ENCODE measurements at places on chromosomes 5 and 9.

DNA sequence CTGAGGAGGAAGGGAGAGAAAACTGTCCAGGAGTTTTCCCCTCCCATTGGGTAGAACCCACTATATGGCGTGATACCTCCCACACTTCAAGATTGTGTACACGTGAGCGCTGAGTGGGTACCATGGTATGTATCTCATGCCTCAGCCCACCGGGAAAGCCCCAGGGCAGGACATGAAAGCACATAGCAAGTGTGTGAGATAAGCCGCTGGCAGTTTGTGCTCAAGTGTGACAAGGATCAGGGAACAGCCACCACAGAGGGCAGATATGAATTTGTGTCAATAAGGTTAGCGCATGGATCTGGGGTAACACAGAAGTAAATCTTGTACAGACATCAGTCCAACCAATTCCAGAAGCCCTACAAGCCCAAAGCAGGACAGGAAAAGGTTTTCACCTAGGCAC is 42.6 kb upstream of the NAA35 start:
- DNase-seq, result no peak

DNA sequence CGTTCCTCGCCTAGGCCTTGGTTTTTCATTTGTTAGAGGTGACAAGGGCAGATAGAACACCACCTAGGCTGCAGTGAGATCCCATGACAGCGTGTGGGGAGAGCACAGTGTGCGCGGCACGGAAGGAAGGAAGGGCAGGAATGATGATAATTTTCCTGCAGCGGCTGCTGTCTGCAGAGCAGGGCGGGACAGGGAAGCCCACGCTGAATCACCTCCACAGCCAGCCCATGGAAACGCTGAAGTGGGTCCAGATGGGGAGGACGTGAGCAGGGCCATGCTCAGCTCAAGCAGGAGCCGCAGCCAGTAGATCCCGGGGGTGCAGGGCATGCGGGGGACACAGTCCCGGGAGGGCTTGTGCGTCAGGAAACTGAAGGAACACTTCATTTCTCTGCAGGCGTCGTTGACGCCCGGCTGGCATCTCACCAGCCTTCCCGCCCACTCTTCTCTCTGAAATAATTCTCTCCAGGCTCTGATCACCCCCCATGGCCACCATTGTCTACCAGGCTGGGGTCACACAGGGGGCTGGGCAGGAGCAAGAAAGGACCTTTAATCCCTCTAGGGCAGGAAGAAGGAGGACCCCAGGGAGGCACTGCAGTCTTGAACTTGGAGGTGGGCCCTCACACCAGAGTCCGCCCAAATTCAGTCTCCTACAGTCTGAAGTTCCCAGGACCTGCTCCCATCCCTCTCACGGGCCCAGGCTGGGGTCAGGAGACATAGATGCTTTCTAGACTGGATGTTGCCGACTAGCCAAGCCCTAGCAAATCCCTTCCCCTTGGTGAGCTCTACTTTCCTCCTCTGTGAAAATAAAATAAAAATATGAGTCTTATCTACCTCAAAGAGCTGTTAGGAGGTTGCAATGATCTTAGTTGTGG is 20.9 kb upstream of the SYNPO start:
- DNase-seq, result no peak

- no peak for DNase-seq
These were observed 213.7 kb downstream of the DCP2 start for GRCh38 chr5:113190347-113190746.

- no peak for DNase-seq
These were observed 68.3 kb upstream of the ZSWIM6 start for GRCh38 chr5:61263561-61264272.

- DNase-seq, result no peak
These were observed at the start of gene PCDHA7 for GRCh38 chr5:140833993-140834392. TSS of gene PCDHA7 (plus strand) at chr5:140834269. CDS start at chr5:140834384, 115 bp downstream.

DNA sequence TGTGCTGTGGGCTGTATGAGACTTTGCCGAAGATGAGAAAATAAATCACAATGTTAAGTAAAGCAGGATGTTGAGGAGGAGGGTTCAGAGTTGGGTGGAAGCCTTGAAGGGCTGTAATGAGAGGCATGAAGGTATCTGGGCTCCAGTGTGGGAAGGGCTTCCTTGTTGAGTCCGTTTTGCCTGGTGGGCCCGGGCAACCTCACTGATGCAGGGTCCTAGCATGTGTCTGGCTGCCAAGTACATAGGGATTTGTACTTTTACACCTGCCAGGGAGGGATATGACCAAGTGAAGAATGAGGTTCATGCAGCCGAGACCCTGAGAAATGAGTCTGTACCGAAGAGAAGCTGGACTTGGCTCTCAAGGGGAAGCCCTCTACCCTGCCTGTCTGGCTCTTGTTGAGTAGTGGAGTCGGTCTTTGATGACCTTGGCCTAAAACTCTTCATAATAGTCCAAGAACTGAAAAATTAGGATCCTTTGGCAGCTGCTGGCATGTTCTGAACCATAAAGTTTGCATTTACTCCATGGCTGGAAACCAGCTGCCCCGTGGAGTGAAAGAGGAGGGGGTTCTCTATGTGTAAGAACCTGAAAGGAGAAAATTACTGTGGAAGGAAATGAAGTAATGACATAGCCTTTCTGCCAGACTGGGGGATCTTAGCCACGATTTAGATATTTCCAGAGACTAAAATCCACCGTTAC is 59.0 kb upstream of the DPYSL3 start:
- no peak for DNase-seq

GRCh38 chr9:127528422-127529251 is 77.3 kb downstream of the LRSAM1 start:
- no peak for DNase-seq

DNA sequence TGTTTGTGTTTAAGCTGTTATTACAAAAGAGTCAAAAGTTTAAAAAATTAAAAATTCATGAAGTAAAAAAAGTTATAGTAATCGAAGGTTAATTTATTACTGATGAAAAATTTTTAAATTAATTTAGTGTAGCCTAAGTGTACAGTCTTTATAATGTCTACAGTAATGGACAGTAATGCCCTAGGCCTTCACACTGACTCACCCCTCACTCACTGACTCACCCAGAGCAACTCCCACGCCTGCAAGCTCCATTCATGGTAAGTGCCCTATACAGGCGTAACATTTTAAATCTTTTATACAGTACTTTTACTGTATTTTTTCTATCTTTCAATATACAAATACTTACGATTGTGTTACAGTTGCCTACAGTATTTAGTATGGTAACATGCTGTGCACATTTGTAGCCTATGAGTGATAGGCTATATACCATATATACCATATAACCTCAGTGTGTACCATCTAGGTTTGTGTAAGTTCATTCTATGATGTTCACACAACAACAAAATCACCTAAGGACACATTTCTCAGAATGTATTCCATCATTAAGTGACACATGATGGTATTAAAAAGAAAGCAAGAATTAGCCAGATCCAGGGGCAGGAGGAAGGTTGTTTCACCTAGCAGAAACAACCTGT is 40.1 kb downstream of the DCAF10 start:
- peak; percentile 20 for DNase-seq

DNA sequence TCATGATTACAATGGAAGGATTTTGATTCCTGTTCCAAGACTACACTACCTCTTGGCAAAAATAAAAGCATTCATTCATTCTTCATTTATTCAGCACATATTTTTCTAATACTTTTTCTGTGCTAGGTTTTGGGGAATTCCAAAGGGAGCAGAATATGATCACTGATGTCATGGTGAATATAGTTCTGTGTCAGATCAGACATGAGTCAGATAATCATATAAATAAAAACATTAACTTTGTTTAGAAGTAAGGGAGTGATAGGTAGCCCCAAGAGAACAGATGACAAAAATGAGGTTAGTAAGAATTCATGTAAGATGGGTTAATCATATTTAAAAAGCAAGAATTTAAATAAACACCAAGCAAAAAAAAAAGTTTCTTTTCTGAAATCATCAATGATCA is 94.1 kb upstream of the RANBP6 start:
- DNase-seq, result no peak

DNA sequence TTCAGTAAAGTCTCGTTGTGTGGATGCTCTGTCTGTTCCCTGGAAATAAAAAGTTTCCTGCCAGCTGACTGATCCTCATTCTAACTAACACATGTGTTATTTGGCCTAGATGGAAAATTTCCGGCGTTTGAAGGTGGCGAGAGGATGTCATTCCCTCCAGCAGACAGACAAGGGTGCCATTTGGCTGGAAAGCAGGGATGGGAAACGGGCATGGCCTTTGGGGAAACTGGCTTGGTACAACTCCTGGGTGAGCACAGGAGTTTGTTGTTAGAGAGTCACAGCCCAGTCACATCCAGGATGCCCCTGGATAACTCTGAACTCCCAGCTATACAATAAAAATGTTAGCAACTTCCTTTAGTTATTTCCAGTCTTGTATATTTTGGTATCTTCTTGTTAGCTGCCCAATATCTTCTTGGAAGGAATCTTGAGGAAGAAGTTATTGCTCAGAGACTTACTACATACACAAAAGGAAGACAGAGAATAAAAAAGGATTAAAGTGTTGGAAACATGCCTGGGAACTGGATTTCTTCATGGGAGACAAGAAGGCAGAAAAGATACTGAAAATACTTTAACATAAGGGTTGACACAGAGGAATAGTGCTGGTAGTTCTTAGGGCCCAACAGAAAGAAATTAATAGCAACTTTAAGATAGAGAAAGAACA is 41.9 kb downstream of the TEK start:
- DNase-seq, result no peak

- no peak for DNase-seq
These were observed 541.4 kb upstream of the ZNF462 start for GRCh38 chr9:106321394-106322180.

DNA sequence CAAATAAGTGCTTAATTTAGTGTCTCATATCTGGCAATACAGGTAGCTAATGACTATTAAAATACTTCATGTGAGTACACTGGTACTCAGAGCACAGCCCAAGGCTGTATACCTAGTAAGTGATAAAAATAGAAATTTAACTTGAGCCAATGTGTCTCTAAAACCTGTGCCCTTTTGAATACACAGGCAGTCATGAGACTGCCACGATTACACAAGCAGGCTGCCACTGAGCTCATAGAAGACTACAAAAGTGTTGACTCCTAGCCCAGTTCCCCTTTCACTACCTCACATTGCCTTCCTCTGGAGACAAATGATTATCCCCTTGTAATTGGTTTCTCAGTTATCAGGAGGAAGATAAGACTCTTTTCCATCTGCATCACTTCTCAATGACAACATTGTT is 66.3 kb upstream of the PAPPA start:
- DNase-seq, result no peak

GRCh38 chr5:131634666-131634995 is 398 bp downstream of the RAPGEF6 start:
- peak; percentile 57 for DNase-seq

GRCh38 chr5:86997516-86997915 is 270.2 kb upstream of the RASA1 start:
- DNase-seq, result no peak

DNA sequence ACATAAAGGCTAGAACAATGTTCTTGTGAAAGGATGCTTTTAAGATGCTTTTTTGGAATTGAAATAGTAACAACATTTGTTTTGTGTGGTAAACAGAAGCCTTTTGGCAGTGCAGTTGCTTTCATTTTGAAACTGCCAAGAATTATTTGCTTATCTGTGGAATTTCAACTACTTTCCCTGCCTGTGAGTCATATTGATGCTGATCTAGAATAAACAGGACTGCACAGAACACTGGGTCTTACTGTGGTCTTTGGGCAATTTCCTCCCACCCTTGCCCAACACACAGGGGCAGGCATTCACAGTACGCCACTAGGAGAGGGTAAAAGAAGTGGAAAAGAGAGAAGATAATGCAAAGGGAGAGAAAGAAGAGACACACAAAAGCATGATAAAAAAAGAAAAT is 483.7 kb downstream of the ELAVL2 start:
- no peak for DNase-seq

DNA sequence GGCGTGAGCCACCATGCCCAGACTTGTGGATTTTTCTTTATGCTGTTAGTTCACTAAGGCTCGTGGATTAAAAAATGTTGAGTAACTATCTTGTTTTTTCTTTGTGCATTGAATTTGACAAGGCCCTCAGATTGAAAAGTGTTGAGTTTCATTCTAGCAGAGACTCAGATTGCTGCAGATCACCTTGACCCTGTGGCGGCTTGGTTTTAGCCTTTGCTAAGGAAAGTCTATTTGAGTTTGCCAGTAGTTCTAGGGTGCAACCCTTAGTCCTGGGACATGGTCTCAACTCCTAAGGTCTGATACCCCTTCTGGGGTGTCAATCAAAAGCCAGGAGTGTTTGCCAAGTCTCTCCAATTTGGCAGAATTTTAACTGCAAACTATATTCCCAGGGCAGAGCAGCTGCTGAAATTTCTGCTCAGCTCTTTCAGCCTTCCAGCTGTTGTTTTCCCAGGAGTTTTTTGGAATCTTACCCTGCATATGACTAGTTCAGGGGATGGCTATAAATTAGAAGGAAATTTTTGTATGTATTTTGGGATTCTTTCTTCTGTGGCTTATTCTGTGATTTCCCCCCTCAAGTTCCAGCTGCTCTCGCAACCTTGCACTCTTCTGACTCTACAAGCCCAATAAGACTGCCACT is 84.3 kb upstream of the HAND1 start:
- DNase-seq, result no peak
